ENCODE measurements at places on chromosomes 6 and 20.

- no peak for DNase-seq
These were observed 75.8 kb downstream of the SMLR1 start for GRCh38 chr6:130903007-130903406.

- no peak for DNase-seq
These were observed 36.3 kb upstream of the BLCAP start for GRCh38 chr20:37564016-37564387.

DNA sequence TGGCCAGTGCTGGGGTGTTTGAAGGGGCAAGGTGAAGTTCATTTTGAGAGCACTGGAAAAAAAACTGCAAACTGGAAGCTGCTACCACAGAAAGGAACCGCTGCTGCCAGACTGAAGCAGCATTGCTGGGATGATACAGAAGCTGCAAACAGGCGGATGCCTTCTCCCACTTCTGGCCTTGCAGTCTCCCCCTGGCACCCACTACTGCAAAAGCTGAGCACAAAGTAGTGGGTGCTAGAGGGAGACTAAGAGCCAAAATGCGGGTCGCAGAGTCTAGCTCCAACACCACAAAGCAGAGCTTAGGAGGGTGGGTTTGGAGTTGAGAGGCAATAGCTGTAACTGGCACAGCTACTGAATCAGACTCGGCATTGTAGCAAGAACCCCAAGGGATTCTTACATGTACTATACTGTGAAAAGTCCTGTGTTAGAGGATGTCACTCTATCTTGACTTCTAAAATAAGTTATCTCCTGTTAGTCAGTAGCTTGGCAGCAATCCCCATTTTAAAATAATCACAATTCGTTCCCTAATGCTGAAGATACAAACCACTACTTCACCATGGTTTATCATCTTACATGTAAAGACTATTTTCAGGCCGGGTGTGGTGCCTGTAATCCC lies 44.0 kb upstream of the COL21A1 start:
- DNase-seq, result no peak

DNA sequence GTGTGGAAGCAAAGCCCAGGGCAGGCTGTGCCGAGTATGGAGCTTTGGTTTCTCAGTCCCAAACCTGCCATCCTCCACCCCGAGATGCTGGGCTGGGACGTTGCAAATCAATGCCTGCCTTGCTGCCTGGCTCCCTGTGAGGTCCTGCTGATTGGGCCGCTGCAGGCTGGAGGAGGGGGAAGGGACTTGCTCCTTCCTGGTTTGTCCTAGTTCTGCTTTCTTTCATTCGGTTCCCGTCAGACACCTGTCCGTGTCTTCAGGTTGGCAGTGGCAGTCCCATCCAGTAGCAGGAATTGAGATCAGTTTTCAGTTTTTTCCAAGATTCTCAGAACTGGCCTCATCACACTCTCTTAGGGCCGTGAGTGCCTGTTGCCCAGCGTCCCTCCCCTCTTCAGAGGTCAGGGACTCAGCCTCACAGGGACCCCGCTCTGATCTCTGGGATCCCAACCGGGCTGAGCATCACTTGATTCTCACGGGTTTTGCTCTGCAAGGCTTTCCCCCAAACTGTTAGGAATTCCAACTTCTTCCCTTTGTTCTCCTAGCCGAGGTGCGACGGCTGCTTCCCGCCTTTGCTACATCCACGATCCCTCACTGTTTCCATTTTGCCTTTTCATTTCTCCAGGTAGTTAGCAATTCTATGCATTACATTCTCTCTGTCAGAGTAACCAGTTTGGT lies 24.2 kb upstream of the TAGAP start:
- DNase-seq, result no peak

DNA sequence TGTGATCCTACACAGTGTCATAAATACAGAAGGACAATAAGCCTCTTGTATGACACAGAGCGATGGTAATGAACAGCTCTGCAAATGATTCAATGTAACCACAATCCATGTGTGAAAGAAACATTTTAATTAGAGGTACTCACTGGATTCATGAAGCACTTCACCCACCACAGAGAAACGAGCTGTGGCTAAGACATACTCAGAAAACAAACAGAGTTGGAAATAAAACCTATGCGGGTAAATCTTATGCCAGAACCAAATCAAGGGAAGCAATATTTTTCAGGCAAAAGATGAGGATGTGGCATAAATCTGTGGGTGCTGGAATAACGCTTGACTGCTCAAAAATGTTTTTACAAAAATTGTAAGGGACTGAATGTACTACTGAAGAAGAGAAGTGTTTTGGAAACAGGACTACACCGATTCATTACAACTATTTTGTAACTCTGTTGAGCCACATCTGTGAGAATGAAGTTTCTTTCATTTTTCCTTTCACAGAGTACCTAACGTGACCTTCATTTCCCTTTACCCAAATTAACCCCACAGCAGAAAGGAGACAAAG lies 112.1 kb downstream of the WDR27 start:
- peak; percentile 15 for DNase-seq

- no peak for DNase-seq
These were observed 3.7 kb downstream of the NRN1 start for GRCh38 chr6:6002848-6003620.

GRCh38 chr6:3317741-3318211 lies 59.0 kb downstream of the PSMG4 start:
- DNase-seq, result no peak

GRCh38 chr6:53109612-53110011 lies 39.0 kb downstream of the GCM1 start:
- DNase-seq, result no peak

DNA sequence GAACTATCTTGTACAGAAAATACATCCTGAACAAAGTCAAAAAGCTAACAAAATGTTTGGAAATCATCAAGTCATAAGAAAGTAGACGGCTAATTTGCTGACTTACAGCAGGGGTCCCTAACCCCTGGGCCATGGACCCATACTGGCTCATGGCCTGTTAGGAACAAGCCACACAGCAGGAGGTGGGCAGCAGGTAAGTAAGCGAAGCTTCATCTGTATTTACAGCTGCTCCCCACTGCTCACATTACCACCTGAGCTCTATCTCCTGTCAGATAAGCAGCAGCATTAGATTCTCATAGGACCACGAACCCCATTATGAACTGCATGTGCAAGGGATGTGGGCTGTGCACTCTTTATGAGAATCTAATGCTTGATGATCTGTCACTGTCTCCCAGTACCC lies 115.5 kb downstream of the CDK19 start:
- DNase-seq, result no peak

DNA sequence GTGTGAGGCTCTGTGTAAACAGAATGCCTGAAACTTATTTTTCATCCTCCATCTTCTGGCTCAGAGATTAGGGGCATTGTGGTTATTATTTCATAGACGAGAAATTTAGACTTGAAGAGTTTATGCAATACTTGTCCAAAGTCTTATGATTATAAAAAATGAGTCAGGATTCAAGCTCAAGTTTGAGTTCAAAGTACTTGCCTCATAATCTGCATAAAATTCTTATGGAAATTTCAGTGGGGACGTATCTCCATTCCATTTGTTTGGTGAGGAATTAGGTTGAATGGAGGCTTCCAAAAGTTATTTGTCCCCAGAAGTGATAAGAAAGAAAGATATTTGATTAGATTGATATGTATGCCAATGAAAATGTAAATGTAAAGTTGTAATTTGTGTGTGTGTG lies 93.7 kb upstream of the CLVS2 start:
- DNase-seq, result no peak

DNA sequence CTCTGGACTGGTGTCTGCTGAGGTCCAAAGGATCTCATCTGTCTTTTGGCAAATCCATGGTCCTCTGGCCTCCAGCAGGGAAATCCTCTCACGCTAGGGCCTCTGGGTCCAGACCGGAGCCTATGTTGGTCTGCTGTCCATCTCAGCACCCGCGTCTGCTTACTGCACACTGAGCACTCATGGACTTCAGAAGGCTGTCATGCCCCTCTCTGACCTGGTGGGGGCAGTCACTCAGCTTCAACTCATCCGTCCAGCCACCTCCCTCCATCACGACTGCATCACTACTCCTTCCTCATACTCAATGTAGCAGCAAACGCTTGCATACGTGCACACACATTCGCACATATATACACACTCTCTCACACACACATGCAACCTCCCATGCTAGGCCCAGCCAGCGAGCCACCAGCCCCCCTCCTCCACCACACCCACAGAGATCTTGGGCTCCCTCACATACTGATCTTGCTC lies 33.3 kb downstream of the GABRR2 start:
- peak; percentile 54 for DNase-seq

DNA sequence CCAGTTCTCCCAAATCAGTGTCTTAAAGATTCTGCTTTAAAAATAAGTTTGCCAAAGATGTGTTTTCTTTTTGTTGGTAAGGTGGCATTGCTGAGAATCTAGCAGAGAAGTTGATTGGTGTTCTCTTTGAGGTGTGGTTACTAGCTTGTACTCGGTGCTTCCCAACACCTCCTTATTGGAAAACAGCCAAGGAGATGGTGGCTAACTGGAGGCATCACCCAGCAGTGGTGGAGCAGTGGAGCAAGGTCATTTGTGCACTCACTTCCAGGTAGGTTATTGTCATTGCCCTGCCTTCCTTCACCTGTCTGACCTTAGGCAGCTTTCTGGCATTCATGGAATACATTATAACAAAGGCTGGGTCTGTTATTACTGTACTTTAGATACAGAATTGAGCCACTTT lies 26.7 kb downstream of the RALGAPB start:
- no peak for DNase-seq

GRCh38 chr6:131635384-131636340 lies 1.4 kb upstream of the ENPP3 start:
- no peak for DNase-seq

GRCh38 chr6:64672131-64672530 lies 1034.9 kb downstream of the EYS start:
- DNase-seq, result no peak

GRCh38 chr20:3981132-3981452 lies 34.3 kb downstream of the RNF24 start:
- peak; percentile 19 for DNase-seq

DNA sequence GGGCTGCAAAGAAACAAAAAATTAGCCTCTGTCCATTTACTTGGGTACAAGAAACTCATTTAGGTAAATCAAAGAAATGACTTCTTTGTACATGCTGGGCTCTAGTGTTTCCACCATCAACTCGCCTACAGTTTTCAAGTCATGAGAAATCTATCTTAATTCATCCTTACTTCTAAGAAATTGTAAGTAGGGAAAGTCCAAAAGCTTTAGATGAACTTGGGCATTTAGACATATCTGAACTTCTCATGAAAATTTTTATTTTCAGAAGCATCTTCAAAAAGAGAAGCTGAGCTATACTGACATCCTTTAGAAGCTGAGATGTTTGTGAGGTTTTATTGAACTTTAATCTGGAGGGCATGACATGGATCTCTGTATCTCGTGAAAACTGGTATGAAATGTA lies 117.3 kb downstream of the MYB start:
- DNase-seq, result no peak

DNA sequence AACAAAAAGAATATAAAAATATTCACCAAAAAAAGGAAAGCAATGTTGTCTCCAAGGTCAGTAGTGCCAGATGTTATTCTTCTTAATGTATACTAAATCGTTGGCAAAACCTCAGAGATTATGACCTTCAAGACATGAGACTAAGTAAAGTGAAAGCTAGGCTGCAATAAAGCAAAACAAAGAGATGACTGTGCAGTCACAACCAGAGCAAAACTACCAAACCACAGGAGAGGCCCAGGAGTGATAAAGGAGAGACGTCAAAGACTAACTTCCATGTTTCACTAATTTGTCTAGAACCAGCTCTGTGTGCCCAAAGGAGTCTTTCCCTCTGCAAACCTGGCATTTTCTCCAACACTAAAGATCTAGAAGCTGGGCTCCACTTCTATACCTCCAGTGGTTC lies 155.9 kb upstream of the POU3F2 start:
- DNase-seq, result no peak

GRCh38 chr20:5980720-5981538 lies 30.5 kb downstream of the MCM8 start:
- no peak for DNase-seq

DNA sequence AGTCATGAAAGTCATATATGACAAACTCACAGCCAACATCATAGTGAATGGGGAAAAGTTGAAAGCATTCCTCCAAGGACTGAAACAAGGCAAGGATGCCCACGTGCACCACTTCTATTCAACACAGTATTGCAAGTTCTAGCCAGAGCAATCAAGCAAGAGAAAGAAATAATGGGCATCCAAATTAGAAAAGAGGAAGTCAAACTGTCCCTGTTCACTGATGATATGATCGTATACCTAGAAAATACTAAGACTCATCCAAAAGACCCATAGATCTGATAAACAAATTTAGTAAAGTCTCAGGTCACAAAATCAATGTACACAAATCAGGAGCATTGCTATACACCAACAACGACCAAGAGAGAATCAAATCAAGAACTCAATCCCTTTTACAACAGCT lies 41.2 kb downstream of the RPP21 start:
- no peak for DNase-seq

DNA sequence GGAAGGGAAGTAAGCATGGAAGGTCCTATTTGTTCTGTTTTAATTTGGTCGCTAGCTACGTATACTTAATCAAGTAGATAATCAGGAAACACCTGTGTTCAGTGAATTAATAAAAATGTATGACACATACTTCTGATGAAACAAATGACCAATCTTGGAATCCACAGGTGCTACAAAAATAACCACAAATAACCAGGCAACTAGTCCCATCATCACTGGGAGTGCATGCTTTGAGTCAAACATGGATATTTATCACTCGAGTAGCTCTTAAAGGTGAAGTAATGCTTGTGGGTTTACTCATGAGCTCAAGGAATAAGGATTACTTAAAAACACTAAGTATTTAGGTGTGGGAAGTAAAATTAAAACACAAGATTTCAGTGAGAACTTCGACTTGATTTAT lies 285.6 kb upstream of the ID4 start:
- no peak for DNase-seq

DNA sequence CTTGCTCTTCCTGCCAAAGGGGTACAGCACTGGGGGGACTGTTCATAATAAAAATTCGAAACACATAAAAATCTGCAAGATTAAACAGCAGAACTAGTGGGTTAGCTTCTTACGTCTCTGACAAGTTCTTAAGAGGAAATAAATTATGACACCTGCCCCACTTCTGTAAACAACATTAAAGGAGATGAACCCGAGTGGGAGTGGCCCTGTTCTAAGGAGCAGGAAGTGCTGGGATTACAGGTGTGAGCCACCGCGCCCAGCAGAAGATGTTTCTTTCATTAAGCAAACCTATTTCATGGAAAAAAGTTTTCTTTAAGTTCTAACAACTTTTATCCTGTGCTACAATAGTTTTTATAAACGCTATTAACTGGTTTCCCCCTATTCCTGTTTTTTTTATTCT lies 24.6 kb downstream of the USP45 start:
- peak; percentile 26 for DNase-seq

DNA sequence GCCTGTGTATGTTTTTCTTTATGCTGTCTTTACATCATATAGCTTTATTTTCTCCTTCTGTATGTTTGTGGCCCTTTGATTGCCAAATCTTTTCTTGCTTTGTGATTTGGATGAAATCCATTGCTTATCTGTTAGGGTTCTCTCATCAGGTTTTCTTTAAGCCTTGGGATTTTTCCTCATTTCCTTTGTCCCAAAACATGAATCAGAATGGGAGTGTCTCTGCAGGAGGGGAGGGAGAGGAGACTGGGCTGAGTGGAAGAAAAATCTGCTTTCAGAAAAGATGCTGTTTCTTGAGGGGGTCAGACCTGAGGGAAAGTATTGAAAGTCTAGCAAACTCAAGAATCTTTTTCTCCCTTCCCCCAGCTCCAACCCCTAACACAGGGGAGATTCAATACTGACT lies 758.0 kb upstream of the MMS22L start:
- DNase-seq, result no peak

- DNase-seq, result no peak
These were observed 140.0 kb downstream of the TBC1D7 start for GRCh38 chr6:13188306-13188705.

GRCh38 chr6:51289041-51289440 lies 470.4 kb downstream of the TFAP2B start:
- no peak for DNase-seq

GRCh38 chr6:139114746-139115145 lies 20.1 kb upstream of the HECA start:
- DNase-seq, result no peak
